ENCODE measurements at places on chromosomes 7 and 10. TPM values are rescaled to one million over a fixed set of nuclear protein-coding genes. Genes with fewer than 3 reads are reported as not detected.

Gene KEL
- not detected for total RNA-seq

Gene GRM3
- total RNA-seq = not detected

Gene NAT16
- not detected for total RNA-seq

Gene ATP6V0A4
- total RNA-seq = 0.30 TPM

Gene HYAL4
- total RNA-seq = not detected

Gene GJD4
- total RNA-seq = not detected

Gene AMPH
- 1.4 TPM for total RNA-seq

Gene SPAG6
- not detected for total RNA-seq

Gene TACC2
- 7.8 TPM for total RNA-seq

Gene UPK3B
- not detected for total RNA-seq

Data from smooth muscle cell of the umbilical artery (primary cell).